ENCODE measurements at places on chromosomes 12 and 14.

DNA sequence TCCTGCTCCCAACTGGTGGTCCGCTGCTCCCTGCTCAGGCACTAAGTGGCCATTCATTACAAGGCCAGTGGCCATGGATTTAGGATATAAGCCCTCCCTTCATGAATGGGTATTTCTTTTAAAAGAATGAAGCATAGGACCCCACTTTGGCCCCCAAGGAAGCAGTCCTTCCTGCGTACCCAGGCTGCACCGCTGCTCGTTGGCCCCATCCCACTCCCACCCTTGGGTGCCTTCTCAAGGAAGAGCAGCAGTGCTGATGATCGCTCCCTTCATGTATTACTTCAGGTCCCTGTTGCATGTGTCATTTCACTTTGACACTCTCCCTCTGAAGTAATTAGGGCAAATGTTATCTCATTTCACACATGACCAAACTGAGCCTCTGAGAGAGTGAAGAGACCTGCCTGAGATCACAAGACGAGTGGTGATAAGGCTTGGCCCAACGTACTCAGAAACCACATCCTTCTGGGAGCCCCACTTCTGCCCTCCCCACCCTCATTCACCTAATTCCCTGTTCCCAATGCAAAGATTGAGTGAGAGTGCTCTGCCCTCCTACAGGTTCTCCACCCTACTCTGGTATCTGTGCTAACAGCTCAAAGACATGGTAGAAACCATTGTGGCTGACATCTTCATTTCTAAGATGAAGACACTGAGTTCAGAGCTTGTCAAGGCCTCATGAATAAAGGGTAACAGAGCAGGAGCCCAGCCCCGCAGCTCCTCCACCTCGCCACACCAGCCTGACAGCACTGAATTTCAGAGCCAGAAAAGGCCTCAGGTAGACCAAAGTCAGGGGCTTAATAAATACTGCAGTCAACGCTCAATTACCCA, 10.3 kb upstream of the KRT2 start:
- DNase-seq, result no peak

DNA sequence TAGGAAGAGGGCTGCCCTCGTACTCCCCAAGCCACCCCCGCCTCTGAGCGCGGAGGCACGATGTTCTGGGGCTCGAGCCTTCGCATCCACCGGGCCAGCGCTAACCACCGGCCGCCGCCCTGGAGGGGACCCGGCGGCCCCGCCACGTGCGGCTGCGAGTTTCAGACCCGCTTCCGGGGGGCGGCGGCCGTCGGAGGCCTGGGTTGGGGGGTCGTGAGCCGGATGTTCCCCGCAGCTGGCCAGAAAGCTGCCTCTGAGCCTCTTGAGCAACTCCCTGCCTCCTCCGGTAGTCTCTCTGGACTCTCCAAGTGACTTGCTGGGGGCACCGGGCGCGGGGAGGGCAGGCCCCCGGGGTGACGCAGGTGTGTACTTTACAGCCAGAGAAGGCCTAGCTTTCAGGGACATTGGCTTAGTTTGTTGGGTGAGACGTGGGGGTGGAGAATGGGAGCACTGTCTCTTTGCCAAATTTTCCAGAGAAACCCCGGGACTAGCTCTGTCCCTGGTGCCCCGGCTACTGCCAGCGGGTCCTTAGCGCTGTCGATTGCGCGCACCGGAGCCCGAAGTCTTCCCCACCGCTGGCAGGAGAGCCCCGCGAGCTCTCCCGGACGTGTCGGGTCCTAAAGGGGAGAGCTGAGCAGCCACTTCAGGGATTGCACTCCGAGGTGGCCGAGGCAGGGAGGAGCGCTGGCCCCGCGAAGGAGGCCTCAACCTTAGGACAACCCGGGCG, 15.6 kb downstream of the OTX2 start:
- no peak for DNase-seq

GRCh38 chr14:57232006-57232405, 36.7 kb downstream of the EXOC5 start:
- no peak for DNase-seq

- DNase-seq, result peak; percentile 61
Observed at GRCh38 chr12:11885261-11886038, 185.3 kb upstream of the BCL2L14 start.

DNA sequence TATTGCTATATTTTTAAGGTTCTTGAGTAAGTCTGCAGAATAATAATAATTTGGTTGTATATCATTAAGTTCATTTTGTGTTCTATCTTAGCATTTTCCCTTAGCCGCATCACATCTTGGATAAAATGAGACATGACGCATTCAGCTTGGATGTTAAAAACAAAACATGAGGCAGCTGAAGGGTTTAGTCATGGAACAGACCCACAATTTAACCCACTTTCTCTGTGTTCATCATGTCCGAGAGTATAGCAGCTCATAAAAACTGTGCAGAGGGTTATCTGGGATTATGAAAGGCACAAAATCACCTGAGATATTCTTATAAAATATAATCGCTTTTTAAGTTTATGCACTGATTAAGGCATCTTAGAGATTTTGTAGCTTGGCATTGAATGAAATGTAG, 219.3 kb downstream of the TRHDE start:
- no peak for DNase-seq

DNA sequence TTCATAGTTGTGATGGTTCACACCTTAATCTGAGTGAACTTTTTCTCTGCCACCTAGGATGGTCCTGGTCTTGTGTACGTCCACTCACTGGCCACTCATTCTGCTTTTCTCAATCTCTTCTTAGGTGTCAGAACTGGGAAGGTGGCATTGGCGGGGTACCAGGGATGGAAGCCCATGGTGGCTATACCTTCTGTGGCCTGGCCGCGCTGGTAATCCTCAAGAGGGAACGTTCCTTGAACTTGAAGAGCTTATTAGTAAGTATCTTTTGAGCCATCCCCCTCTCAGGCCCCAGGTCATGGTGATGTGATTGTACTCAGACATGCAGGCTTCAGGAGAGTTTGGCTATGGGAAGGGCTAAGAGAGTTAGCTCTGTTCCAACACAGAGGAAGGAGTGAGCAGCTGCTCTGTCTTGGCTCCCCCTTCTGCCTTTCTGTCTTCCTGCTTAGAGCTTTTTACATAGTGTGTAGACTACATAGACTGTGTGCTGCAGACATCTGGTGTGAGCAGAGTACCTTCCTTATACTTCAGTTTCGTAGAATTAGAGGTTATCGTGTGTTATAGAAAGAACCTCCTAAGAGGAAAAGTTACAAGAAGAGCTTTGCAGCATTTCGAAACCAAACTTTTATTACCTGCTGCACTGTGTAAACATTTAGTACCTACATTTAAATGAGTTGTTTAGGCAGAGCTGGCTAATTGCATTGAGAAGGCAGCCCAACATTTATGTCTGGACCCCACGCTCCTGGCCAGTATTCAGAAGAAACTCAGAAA, 54.2 kb downstream of the FNTB start:
- no peak for DNase-seq

- DNase-seq, result peak; percentile 66
Observed at GRCh38 chr12:68451261-68452077, 119.3 kb upstream of the MDM1 start.

- DNase-seq, result peak; percentile 78
Observed at GRCh38 chr12:119803381-119803791, 73.7 kb downstream of the CIT start.

- DNase-seq, result no peak
Observed at GRCh38 chr14:76688383-76688671, 72.9 kb upstream of the VASH1 start.

DNA sequence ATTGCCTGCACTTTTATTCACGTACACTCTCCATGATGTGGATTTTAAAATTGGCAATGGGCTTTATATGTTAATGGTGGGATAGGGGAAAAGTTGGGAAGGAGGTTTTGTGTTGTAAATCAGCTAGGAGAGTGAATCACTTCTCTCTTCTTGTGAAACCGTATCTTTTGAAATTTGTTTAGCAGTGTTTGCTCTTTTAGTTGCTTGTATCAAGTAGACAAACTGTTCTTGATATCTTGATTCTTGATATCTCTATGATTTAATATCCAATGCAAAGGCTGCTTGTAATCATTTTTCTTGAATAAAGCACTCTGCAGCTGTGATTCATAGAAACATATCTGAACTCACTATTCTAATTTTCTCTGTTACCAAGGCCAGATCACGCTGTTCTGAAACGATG, 615.1 kb downstream of the CCER1 start:
- no peak for DNase-seq

DNA sequence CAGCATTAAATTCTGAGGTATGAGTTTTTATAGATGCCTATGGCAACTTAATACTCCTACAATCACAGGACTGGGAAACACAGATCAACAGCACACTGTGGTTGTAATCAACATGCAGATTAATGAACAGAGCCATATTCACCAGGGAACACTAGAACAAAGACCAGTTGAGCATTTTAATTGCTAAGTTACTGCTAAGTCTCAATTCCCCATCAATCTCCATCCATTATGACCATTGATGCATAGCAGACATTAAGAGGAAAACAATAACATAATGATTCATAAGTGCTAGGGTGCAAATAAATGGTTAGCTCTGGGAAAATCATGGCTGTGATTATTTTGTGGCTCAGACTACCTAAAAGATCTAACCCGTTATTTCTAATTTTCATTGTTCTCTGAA, 505.6 kb downstream of the TRHDE start:
- no peak for DNase-seq

GRCh38 chr14:89575386-89576061, 158.5 kb upstream of the FOXN3 start:
- DNase-seq, result no peak

DNA sequence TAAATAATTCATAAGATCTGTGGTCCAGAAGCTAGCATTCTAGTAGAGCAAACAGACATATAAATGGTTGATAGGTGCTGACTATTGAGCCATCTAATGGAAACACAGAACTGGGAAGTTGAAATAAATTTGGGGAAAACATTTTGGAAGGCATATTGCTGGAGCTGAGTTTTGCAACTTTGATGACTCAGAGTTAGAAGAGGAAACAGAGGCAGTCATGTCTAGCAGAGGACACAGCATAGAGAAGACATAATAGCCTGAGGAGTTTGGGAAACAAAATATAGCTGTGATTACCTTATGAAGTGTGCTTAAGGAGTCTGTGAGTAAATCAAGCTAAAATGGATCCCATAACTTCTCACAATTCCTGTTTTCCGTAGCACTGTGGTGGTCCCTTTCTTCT, 86.9 kb upstream of the FLRT2 start:
- no peak for DNase-seq

DNA sequence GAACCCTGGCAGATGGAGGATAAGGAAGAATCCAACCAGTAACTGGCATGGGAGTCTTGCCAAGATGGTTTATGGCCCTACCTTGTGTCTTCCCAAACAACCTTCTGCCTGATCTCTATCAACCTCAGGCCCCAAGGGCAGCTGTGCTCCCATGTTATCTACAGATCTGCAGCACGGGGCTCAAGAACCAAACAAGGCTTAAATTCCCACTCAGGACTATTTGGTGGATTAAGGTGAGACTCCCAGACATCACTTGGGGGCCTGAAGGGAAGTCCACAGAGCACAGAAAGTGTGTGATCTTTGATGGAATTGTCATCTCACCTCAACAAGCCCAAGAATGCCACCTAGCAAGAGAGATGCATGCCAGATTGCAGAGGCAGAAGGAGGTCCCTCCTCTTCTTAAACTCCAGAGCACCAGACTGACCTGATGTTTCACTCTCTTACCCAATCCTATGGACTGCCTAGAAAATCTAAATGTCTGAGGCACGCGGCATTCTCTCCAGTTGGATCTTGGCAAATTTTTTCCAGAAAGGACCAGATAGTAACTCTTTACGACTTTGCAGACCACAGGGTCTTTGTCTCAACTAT, 759.5 kb upstream of the TBX3 start:
- DNase-seq, result no peak

DNA sequence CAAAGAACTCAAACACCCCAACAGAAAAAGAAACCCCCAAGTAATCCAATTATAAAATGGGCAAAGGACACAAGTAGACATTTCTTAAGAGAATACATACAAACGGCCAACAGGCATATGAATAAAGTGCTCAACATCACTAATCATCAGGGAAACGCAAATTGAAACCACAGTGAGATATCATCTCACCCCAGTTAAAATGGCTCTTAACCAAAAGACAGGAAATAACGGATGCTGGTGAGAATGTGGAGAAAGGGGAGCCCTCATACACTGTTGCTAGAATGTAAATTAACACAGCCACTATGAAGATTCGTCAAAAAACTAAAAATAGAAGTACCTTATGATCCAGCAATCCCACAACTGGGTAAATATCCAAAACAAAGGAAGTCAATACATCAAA, 52.4 kb downstream of the CLMN start:
- no peak for DNase-seq

- DNase-seq, result no peak
Observed at GRCh38 chr12:32450768-32451167, 51.4 kb downstream of the FGD4 start.

- no peak for DNase-seq
Observed at GRCh38 chr12:118912697-118913270, 68.6 kb upstream of the SRRM4 start.

DNA sequence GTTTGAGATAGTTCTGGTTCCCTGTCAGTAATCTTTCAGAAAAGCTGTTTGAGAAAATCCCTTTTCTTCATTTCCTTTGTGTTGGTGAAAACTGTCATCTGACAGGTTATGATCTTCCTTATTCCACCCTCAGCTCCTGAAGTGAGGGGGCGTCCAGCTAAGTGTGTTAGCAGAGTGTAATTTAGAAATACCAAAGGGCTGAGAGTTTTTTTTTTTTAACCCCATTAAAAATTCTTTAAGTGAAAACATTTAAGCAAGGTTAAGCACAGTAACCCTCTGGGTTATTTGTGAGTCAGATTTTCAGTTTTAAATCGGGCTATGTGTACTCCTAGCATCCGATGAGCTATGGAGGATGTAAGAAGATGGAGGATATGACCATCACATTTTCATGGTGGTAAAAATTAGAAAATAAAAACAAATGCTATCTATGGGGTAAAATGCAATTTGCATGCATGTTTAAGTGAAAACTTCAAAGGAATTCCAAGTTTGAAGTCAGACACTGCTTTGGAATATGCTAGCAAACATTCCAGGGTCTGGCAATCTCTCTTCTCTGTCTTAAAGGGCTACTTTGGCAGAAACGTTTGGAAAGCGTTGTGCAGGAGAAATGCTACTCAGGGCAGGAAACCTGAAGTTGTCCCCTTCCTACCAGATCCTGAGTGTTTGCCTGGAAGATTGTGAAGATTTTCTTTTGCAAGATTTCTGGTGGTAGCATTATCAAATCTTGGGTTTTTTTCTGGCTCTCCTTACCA, 197.0 kb upstream of the PRICKLE1 start:
- no peak for DNase-seq

DNA sequence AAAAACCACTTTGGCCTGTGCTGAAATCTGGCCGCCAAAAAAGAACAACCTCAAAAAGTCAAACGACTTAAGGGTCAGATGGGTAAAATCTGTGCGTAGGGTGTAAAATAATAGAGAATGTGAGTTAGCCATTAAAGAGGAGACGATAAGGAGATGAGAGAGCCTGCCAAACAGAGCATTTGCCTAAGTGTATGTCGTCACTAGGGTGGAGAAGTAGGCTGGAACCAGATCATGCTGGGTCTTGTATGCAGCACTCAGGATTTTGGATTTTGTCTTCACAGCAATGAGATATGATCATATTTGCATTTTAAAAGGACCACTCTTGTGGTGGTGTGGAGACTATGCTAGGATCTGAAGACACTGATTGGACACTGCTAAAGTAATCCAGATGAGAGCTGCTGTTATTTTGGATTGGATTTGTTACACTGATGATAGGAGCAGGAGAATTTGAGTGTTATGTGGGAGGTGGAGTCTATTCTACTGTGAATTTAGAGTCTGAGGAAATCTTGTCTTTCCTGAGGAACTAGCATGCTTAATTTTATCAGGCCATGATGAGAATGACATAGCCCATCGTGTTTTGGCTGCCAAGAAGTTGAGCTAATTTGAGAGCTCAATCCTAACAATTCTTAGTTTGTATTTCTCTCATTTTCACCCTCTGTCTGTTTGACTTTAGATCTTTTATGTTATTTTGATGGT, 24.8 kb upstream of the DBX2 start:
- DNase-seq, result no peak

Measured in AG20443 (cell line).